ENCODE measurements at places on chromosomes 2 and 18.

DNA sequence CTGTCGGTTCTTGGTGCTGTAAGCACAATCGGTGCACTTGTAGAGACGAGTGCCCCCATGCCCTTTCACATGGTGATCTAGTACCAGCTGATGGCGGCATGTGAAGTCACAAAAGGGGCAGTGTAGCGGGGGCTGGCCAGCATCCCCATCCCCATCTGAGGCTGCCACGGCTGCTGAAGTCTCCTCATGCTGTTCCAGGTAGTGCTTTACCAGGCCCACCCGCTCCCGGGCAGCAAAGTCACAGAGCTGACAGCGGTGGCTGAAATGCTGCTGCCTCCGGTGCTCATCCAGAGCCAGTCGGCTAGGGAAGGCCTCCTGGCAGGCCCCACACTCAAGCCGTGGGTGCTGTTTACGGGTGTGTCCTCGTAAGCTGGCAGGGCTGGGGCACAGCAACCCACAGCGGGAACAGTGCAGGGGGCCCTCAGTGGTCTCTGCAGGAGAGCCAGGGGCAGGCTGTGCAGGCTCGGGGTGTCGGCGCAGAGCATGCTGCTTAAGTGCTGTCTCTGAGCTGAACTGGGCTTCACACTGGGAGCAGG, 17.2 kb downstream of the ZNF142 start:
- no peak for DNase-seq

DNA sequence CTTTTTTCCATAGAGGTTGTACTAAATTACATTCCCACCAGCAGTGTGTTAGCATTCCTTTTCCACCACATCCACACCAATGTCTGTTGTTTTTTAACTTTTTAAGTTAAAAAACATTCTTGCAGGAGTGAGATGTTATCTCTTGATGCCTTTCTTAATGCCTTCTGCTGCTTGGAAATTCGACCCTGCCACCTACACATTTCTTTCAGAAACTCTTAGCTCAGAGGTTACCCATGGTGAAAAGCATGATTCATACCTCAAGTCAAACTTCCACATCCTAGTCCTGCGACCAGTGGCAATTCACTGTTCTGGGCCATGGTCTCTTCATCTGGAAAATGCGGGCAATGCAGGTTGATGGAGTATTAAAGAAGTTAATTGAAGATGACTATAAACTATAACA, 12.7 kb upstream of the HNMT start:
- DNase-seq = no peak

GRCh38 chr2:17604050-17604449, 63.6 kb downstream of the VSNL1 start:
- no peak for DNase-seq

DNA sequence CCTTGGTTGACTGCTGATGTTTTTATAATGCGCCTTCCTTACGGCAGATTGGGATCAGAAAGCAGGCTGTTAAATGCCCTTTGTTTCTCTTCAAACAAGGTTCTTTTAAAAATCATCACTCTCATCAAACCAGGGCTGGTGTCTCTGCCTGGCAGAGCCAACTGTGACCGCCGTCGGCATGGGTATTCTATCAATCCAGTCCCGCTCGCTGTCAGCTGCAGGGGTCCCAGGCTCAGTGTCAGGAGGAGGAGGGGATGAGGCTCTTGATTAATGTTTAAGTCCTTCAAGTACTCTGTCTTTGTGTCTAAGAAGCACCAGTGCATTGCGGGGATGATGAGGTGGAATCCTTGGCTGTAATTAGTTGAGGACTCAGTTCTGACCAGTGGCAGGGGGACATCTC, 348.1 kb downstream of the RNF144A start:
- DNase-seq = no peak

DNA sequence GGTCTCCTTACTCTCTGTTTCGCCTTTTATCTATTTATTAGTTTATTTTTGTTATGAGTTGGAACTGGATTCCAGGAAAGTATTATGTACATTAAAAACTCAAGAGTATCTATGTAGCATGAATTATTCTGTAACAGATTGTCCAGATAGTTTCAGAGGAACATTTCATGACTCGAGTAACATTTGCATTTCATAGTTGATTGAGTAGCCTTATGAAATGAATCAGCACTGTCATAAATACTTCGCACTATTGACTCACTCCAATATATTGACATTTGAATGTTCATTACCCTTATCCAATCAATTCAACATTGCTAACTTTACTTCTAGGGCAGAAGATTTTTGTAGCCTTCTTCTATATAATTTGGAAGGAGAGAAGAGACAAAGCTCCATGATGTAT, 11.3 kb upstream of the VRK2 start:
- DNase-seq = no peak

DNA sequence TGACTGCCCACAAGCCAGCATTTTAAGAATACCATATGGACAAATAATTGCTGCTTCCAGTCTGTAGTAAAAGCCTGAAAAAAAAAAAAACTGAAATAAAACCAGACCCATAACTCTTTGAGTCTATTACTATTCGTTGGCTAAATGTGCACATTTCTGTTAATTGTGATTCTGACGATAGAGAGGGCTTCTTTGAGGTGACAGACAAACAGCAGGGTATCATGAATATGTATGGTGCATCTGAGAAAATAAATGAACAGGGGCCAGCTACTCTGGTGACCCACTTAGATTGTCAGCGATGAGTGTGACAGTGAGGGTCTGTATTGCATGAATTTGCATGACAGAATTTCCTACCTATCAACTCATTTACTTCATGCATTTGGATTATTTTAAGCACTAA, 427.8 kb upstream of the SOX11 start:
- no peak for DNase-seq

GRCh38 chr2:223943561-223944008, 1.6 kb downstream of the WDFY1 start:
- DNase-seq = no peak

Measured in NCI-H460 (cell line).